ENCODE measurements at places on chromosomes 3 and 15.

DNA sequence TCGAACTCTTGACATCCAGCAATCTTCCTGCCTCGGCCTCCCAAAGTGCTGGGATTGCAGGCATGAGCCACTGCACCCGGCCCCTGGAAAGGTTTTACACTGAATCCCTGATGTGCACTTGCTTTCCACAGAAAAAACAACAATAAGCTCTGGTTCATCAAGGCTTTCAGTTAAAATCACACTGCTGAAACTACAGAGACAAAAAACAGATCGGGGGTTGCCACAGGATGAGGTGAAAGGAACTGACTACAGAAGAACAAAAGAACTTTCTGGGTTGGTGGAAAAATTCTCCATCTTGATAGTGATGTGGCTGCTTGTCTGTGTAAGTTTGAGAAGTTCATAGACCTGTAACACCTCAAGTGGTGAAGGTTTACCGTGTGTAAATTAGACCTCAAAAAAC lies 2.9 kb downstream of the RAB43 start:
- no peak for DNase-seq

DNA sequence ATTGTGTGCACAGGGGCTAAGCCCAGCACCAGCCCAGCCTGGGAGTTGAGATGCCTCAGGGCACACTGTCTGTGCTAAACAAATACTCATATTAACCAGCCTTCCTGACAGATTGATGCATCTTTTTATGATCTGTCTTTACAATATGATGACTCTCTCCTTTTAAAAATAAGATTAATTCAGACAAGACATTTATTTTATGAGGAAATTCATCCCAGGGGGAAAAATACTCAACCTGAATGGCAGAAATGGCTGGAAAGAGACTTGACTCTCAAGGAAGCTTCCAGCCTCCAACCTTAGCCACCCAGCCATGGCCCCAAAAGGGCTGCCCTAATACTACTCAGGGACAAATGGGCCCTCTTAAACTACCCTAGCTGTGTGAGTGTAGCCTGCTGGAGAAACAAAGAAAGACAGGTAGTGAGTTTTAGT lies 46.9 kb downstream of the NOX5 start:
- peak; percentile 29 for DNase-seq

DNA sequence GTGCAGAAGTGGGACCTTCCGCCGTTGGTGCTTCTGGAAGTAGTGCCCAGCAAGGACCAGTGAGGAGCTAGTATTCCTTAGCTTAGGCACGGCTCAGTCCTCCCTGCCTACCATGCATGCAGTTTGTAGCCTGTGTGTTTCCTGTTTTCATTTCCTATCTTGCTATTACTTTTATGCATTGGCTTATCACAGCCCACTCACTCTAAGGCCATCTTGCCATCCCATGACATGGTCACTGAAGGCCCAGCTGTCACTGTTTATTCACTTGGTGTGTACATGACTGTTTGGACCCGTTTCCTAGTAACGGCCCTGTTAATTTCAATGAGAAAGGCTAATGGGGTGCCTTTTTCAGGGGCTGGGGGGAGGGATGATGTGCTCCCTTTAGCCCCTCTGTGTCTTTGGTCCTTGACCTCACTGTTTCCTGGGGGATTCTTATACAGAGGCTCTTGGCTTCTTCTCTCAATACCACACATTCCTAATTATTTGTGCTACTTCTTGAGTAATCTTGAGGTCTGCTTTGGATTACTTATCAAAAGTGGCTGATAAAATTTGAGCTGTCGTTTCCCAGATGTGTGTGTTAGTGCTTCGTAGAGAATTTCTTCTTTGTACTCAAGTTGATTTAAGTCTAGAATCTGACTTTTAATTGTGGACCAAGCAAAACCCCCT lies 24.5 kb upstream of the TRAK1 start:
- peak; percentile 80 for DNase-seq

DNA sequence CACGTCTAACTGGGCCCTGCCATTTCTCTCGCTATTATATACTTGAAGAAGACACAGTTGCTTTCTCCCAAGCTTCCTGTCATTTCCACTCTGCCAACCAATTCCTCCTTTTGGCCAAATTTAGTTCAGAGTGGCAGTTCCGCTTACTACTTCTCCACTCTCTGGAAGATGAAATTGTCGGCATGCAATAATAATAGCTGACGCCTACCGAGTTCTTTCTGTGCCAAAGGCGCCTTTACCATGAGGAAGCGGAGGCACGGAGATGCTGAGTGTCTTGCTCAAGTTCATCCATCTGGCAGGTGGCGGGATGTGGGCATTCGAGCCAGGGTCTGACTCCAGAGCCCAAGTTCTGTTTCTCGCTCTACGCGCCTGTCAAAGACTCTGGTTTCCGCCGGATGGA lies 14.6 kb upstream of the NRROS start:
- no peak for DNase-seq

DNA sequence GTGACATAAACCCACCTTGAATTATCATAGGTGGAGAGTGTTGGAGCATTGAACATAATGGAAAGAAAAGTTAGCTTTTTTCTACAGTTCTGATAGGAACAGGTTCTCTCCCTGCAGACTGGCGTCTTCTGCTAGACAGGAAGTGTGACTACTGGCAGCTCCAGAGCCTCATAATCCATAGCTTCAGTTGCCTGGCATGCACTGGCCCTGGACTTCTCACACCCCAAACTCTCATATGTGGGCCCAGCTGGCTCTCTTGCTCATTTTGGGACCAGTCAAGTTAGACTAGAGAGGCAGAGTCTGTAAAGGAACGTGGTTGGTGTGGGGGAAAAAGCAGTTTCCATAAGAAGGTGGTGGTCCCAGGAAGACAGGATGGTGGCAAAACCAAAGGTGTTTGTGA lies 180.1 kb downstream of the VGLL4 start:
- no peak for DNase-seq

DNA sequence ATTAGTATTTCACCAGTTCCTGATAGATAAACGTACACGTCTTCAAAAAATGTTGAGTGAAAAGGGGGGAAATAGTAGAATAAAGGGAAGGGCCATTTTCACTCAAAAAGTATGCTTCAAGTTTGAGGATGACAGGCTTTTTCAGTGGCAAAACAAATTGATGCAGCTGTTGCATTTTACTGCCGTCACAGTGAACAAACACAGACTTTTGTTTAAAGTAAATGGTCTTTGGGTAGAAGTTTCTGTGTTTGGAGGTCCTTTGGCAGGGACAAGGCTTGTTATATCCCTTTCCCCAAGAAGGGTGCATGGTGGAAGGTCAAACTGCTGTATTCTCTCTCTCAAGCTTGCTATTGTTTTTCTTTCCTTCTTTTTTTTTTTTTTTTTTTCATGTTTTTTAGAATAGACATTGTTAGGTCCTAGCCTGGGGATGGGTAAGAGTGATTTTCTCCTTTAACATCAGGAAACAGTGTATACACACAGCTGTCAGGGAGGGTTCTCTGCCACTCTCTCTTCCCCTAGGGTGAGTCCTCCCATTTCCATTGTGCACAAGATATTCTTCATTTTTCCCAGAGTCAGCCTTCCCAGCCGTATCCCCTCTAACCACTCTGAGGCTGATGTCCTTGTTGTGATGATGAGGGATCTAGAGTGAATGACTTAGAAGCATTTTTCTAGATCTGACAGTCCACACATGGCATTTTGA lies 6.6 kb upstream of the SUCNR1 start:
- no peak for DNase-seq

GRCh38 chr3:186360779-186361178 lies 1.3 kb downstream of the DGKG start:
- peak; percentile 18 for DNase-seq

DNA sequence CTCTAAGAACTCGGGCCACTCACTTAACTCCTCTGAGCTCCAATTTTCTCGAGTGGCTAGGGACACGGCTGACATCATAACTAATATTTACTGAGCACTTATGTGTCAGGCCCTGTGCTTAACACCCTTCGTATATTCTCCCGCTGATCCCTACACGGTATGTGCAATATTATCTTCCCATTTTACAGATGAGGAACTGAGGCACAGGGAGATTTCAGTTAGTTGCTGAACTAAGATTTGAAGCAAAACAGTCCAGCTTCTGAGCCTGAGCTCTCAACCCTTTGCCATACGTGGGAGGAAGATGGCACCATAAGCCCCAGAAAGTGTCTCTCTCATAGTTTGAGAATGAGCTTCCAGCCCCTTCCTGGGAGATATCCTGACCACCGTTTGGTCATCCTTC lies 19.6 kb downstream of the FAH start:
- no peak for DNase-seq

DNA sequence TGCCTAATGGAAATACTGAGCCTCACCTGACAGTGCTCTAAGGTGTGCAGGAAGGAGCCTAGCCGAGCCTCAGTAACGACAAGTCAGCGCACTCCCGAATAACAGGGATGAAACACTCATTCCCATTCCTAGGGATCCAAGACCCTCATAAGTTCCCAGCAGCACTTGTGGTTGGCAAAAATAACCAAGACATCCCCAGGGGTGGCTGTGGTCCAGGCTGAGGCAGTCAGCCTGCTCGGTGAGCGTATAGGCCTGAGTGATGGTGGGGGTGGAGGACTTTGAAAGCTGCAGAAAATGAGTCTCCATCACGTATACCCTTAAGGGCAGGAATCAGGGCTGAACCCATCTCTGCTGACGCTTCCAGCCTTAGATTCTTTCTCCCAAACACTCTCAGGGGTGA lies 120.1 kb downstream of the SMAD6 start:
- no peak for DNase-seq

DNA sequence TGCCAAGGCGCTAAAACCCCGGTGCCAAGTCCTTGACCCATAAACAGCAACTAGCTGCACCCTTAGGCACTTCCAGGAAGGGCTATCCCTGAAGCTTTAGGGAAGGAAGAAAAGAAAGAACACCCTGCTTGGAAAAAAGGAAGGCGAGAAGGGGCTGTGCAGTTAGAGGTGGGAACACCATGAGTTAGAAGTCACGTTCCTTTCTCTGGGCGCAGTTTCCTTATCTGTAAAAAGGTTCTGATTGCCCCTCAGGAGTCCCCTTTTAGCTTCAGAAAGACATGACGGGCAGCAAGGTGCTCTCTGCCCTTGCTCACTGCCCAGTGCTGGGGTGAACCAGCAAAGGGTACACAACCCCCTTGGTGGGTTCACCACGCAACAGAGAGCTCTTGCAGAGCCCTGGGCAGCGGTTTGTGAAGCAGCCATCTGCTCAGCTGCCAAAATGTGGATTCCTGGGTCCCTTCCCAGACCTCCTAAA lies 798 bp downstream of the GCHFR start:
- no peak for DNase-seq

- DNase-seq = peak; percentile 7
Measured at GRCh38 chr3:10928407-10928960, 64.1 kb upstream of the SLC6A1 start.

DNA sequence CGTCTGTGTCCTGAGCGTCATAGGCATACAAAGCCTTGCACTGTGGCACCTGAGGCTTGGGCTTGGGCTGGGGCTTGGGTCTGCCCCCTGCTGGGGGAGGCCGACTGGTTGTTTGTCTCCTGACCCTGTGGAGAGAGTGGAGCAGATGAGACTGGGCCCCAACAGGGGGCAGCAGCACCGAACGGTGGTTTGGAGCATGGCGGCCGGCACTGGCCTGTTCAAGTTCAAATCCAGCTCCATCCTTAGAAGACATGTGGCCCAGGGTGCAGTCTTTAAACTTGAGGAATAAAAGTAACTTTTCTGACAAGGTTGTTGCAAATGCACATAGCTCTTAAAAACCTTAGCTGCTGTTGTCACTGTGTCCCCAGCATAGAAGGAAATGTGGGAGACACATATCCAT lies 33.3 kb downstream of the CCNB2 start:
- DNase-seq = peak; percentile 28

DNA sequence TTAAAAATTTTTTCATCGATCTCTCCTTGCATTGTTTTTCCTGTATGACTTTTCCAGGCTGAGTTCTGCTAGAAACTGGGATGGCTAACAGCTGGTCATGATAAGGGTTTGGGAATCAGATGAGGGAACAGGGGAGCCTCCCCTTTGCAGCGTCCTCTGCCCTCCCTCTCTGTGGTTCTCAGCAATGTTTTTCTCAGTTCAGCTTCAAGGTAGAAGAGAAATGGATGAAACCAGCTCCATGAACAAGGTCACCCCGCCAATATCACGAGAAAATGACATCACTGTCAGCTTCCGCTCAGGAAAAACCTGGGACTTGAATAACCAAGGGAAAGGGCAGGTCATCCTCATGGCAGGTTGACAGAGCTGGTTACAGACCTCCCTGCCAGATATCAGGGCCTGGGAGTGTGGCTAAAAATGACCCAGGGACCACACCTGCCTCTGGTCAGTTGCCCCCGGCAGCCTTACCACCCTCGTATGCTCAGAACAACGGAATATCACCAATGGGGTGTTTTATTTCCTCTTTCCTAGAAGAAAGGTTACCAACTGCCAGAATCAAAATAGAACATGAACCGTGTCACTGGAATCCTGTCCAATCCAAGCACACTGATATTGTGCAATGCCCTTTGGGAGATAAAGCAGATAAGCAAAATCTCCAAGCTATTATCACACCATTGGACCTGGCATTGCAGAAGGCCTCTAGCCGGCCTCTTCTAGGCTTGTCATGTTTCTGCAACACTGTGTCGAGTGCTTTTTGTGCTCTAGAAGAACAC lies 26.1 kb downstream of the LSM3 start:
- no peak for DNase-seq

- DNase-seq = no peak
Measured at GRCh38 chr15:58487041-58487723, 55.4 kb downstream of the LIPC start.

DNA sequence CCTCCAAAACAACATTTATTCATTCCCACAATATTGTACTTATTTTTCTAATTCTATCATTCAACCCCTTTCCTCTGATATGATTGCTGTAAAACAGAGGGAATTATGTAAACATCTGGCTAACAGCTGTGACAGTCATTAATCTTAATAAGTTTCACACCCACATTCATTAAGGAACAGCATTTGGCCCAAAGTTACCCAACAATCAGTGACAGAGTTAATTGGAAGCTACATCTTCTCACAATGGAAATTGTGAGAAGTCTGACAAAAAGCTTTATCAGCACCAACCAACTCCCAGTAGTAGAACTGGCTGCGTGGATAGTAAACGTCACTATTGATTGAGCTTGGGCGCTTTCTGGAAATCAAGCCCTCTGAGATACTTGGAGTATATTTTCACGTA lies 165.8 kb upstream of the SLC24A5 start:
- no peak for DNase-seq

GRCh38 chr3:2898591-2899353 lies 211.4 kb downstream of the IL5RA start:
- no peak for DNase-seq

DNA sequence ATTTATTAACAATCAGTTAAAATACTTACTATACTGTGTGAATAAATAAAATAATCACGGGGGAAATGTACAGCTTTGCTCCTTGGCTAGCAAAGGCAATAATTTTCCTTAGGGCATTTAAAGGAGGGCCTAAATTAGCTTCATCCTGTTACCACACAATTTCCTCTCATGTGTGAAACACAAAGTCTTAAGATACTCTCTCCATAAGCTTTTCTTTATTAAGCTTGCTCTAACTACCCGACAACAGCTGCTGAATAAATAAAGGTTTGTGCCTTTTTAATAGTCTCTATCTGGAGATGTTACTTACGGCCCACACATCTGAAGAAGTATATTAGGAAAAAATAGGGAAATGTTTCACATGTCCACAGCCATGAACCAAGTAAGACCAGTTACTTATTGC lies 29.7 kb downstream of the ZNF106 start:
- no peak for DNase-seq

- no peak for DNase-seq
Measured at GRCh38 chr15:40550341-40551037, 14.4 kb downstream of the CCDC32 start.

GRCh38 chr15:63165166-63165859 lies 8.0 kb upstream of the RPS27L start:
- no peak for DNase-seq

All from kidney (tissue), 22 donors.